ENCODE measurements at places on chromosomes 7 and 10.
A peak's percentile ranks its signal among the peaks of the same experiment; 100 is the strongest.

DNA sequence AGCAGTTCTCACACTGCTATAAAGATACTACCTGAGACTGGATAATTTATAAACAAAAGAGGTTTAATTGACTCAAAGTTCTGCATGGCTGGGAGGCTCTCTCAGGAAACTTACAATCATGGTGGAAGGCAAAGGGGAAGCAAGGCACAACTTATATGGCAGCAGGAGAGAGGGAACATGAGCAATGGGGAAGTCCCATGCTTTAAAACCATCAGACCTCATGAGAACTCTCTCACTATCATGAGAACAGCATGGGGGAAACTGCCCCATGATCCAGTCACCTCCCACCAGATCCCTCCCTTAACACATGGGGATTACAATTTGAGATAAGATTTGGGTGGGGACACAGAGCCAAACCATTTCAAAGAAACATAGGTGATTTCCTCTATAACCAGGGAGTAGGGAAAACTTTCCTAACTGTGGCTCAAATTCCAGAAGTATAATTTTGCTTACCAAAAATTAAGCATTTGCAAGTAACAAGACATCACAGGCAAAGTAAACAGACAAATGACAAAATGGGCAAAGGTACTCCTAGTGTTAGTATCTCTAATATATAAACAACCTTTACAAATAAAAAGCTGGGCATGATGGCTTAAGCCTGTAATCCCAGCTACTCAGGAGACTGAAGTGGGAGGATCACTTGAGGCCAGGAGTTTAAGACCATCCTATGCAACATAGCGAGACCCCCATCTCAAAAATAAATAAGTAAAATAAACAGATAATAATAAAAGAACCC lies 88.0 kb downstream of the KBTBD2 start:
- no peak for DNase-seq

DNA sequence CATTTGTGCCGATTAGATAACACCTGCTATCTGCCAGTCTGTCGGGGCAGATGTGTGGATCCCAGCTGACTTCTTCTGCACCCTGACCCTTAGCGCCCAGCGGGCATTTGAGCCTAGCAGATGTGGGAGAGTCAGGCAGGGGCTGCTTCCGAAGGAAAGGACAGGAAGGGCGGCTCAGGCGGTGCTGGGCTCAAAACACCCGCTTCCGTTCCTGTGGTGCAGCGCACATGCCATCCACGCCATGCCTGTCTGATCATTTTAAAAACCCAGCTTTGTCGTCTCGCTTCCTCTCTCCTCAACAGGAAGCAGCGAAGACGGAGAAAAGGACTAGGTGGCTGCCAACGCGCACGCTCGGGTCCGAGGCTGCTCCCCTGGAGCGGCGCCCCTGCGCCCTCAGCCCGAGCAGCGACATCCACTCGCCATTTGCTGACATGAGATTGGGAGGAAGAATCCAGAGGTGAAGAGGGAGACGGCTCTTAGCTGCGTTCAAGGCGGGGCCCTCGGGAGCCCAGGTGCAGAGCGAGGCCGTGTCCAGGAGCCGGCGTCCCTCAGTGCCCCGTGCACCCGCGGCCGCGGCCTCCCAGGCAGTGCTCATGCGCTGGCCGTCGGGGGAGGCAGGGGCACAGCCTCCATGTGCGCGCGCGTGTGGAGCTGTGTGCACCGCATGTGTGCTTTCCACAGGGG lies 5.9 kb upstream of the BHLHA15 start:
- DNase-seq = no peak

DNA sequence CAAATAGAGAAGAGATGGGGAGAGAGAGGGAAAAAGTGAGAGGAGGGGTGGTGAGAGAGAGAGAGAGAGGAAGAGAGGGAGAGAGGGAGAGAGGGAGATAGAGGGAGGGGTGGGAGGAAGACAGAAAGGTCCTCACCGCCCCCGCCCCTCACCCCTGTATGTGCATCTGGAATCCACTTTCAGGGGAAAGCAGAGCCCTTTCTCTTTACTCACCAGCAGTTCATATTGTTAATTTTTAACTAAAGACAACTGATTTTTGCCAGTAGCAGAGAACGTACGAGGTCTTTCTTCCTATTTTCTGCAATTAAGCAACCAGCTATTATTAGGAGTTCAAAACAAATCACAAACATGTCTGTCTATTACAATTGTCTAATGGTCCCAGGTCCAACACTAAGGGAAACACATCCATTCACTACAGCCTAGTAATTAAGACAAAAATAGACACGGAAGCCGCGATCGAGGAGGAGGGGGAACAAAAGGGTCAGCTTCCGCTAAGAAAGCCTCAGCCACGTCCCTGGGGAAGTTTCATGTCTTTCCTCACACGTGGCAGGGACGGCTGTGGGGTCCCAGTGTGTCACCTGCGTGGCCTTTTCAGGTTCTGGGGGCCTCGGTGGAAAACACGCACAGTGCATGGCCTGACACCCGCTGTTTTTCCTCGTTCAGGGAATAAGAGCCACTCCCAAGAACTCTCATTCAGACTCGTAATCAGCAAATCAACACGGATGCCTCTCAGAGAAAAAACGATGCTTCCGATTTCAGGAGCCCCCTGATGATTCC lies 572.0 kb downstream of the PTPRN2 start:
- no peak for DNase-seq

DNA sequence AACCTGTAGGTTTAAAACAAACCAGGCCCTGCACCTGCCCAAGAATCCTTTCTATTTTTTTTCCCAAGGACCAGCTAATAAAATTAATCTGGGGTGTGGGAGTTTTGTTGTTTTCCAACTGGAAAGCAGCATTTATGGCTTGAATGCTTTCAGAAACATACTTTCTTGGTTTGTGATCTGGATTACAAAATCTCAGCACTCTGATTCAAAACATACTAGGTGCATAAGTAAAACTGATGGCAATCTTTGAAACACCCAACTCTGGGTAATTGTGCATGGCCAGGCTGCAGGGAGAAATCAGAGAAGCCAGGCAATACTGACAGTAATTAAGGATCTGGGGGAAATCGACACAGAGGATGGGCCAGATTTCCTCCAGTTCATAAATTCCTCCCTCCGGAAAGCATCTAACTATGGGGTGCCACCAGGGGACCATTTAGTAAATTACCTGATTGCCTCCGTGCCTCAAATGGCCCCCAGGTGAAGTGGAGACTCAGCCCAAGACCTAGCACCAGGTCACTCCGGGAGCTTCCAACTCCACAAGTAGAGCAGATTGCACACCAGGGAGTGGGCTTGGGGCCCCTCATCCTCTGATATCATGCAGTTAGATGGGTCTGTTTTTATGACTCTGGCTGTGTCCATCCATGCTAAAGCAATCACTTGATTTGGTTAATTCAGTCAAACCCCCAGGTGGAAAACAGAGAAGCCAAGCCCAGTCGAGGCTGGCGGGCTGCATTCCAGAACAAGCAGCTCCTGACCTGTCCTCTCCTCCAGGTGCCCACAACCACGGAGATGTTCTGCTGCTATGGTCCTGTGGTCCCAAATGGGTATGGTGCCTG lies 15.2 kb upstream of the C10orf53 start:
- no peak for DNase-seq

DNA sequence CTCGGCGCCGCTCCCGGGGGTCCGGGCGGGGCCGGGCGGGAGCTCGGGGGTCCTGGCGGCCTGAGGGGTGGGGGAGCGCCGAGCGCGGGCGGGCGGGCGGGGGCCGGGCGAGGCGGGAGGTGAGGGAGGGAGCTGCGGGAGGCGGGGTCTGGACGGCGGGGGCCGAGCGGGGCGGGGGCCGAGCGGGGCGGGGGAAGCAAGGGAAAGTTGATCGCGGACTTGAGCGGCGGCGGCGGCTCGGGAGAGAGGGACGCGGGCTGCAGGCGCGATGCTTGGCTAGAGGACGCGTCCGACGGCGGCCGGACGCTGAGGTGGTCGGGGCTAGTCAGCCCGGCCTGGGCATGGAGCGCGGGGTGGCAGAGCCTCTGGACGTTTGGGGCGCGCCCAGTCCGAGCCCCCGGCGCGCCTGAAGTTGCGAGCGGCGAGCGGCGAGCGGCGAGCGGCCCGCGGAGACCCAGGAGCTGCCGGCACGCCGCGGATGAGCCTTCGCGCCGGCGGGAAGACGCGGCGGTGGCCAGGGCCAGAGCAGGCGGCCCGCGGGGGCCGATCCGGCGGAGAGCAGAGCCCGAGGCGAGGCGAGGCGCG lies at the start of gene CDH23:
Gene CDH23 (plus strand): TSS at position 210 of the 585 bp plus-strand sequence. CDS start 42,912 bp downstream, outside the sequence.
- DNase-seq = peak; percentile 70

GRCh38 chr7:35463176-35463700 lies 209.3 kb upstream of the TBX20 start:
- no peak for DNase-seq

GRCh38 chr7:23246555-23246954 lies at the start of gene GPNMB:
GPNMB (plus strand) TSS chr7:23246775; CDS start chr7:23246858, 83 bp downstream.
- peak; percentile 76 for DNase-seq

GRCh38 chr10:3814838-3815220 lies 29.8 kb upstream of the KLF6 start:
- no peak for DNase-seq

GRCh38 chr7:12102126-12102525 lies 109.0 kb upstream of the TMEM106B start:
- DNase-seq = no peak

DNA sequence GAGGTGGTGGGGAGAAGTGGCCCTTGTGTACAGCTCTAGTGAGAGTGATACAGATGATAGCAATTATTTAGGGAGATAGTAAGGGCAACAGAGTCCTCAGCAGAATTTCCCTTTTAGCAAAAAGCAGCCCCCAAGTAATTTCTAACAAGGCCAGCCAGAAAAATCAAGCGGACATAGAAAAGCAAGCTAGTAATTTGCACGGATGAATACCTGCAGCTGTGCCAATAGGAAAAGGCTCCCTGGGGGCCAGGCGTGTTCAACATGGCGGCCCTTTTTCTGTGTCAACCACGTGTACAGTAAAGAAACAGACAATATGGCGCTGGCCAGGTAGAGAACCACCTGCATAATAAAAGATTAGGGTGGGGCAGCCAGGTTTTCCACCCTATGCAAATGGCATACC lies 7.4 kb downstream of the MCM10 start:
- no peak for DNase-seq

DNA sequence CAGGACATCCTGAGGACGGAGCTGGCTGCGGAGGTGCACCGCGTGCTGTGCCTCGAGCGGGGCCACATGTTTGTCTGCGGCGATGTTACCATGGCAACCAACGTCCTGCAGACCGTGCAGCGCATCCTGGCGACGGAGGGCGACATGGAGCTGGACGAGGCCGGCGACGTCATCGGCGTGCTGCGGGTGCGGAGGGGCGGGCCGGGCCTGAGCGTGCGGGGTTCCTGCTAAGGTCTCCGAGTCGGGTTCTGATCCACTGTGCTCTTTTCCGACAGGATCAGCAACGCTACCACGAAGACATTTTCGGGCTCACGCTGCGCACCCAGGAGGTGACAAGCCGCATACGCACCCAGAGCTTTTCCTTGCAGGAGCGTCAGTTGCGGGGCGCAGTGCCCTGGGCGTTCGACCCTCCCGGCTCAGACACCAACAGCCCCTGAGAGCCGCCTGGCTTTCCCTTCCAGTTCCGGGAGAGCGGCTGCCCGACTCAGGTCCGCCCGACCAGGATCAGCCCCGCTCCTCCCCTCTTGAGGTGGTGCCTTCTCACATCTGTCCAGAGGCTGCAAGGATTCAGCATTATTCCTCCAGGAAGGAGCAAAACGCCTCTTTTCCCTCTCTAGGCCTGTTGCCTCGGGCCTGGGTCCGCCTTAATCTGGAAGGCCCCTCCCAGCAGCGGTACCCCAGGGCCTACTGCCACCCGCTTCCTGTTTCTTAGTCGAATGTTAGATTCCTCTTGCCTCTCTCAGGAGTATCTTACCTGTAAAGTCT lies 10.4 kb downstream of the ATG9B start:
- peak; percentile 84 for DNase-seq

- DNase-seq = no peak
Observed at GRCh38 chr10:61845196-61845949, 56.1 kb upstream of the ARID5B start.

- no peak for DNase-seq
Observed at GRCh38 chr7:2244404-2244995, 2.5 kb downstream of the NUDT1 start.

DNA sequence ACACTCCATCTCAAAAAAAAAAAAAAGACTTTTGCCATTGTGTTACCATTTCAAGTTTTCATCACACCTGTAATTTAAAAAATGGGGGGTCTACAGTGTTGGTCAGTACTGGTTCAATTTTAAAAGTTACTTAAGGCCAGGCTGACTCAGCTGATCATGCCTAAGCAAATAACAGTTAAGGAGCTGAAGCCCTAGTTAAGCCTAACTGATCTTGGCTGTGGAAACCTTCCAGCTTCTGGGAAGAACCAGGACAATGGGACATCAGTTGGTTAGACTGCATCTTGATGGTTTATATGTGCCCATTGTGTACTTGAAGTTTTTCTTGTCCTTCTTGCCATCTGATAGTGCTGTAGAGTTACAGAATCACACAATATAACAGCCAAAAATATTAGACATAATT lies 26.7 kb downstream of the VCL start:
- DNase-seq = no peak

DNA sequence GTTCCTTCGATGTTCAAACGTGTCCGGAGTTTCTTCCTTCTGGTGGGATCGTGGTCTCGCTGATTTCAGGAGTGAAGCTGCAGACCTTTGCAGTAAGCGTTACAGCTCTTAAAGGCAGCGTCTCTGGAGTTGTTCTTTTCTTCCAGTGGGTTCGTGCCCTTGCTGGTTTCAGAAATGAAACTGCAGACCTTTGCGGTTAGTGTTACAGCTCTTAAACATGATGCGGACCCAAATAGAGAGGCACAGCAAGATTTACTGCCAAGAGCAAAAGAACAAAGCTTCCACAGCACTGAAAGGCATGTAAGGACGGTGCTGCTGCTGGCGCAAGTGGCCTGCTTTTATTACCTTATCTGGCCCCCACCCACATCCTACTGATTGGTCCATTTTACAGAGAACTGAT lies 931.4 kb downstream of the IPMK start:
- no peak for DNase-seq

DNA sequence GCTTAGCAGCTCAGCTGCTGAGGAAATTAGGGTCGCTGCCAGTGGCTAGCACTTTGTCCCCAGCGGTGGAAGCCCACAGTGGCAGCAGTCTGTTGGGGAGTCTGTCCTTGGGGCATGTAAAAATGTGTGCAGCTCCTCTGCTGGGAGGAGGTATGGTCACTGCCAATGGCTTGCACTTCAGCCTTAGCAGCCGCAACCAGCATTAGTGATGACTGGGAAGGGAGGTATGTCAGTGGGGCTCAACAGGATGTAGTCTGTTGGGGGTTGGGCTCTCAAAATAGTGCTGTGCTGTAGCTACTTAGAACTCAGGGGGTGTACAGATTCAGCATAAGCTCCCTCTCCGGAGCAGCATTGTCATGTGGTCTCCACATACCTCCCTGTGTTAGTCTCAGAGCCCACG lies 189.9 kb downstream of the ZEB1 start:
- no peak for DNase-seq

DNA sequence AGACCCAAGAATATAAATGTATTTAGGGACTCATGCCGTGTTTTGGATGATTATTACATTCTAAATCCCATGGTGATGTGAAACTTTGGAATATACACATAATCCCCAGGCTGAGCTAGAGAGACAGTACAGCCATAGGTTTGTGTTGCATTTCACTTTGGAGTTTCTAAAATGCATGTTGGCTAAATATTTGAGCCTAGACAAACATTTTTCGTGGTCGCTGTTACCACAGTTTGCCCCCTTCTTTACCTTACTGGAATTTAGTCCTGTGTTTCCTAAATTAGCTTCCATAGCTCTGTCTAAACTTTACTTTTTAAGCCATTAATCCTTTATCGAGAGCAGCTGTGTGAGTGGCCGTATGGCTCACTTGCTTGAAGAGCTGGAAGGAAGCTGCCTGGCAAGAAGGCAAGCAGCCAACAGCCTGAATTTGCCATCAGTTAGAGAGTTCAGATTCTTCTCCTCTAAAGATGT lies 192.0 kb downstream of the BICC1 start:
- DNase-seq = no peak
